ENCODE measurements at places on chromosomes 7 and 10. TPM values are rescaled to one million over a fixed set of nuclear protein-coding genes. Genes with fewer than 3 reads are reported as not detected.

GRCh38 chr7:70098905-70099672 lies 500.8 kb downstream of the AUTS2 start:
- DNase-seq = no peak

- DNase-seq = no peak
Measured at GRCh38 chr7:105934572-105935185, 28.4 kb upstream of the CDHR3 start.

The FAM25A gene
- total RNA-seq = not detected

The GBX1 gene
- not detected for total RNA-seq

DNA sequence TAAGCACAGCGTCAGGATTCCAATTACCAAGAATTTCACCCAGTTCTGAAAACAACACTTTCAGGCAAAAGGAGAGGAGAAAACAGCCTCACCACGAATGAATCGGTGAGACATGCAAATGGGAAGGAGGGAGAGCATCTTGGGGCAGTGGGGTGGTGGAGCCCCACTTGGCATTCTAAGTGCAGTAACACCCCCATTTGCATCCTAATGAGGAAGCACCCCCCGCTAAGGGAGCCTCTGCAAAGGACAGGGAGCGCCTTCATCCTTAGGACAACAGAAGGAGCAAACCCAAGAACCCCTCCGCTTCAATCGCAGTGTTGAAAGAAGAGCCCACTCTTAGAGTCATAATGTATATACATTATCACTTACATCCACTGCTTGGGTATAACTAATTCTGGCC lies 46.8 kb downstream of the NRAP start:
- DNase-seq = no peak

The JAKMIP3 gene
- total RNA-seq = 0.07 TPM

The HOXA11 gene
- total RNA-seq = not detected

Data from pulmonary artery endothelial cell (primary cell).